ENCODE measurements at places on chromosomes 11 and 22.

- DNase-seq: no peak
Observed at GRCh38 chr11:10727146-10727851, 23.7 kb upstream of the CTR9 start.

DNA sequence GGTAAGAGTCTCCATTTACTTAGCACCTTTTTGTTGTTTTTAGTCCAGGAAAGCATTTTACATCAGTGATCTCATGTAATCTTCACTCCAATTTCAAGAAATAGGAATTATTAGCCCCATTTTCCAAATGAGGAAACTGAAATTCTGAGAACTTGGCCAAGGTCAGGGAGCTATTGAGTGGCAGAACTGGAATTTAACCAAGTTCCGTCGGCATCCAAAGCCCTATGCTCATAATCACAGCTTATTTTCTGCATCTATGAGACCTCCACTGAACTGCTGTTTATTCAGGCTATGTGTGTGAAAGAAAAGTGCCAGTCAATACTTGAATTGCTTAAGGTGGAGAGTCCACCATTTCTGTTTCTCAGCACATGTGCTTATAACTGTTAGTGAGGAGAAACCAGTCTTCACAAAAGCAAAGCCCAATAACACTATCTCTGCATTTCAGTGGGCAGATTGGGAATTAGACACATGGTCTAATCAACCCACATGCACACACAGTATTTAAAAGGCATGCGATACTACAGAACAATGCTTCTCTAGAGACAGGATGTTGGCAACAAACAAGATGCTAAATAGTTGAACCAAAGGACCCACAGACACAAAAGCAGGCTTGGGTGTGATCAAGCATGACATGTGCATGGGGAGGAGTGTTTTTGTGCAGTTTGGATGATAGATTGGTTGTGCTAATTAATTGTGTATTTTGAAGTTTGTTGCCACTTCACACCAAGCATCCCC is 780.6 kb downstream of the OPCML start:
- no peak for DNase-seq

DNA sequence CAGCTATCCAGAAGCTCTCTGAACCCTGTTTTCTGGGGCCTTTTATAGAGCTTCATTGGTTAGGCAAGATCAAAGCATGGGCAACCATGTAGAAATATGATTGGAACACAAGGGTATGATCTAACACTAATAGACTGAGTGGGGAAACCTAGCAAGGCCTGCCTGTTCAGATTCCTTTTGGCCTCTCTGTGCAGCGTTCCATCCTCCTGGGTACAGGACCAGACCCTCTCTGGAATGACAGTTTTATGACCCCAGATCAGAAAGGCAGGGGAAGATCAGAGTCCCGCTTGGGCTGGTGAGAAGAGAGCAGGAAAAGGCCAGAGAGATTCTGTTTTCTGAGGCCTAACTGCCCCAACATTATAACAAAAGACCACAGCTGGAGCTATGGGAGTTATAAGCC is 36.7 kb upstream of the VWA5A start:
- DNase-seq: no peak

GRCh38 chr11:40987776-40988435 is 471.5 kb downstream of the LRRC4C start:
- no peak for DNase-seq

DNA sequence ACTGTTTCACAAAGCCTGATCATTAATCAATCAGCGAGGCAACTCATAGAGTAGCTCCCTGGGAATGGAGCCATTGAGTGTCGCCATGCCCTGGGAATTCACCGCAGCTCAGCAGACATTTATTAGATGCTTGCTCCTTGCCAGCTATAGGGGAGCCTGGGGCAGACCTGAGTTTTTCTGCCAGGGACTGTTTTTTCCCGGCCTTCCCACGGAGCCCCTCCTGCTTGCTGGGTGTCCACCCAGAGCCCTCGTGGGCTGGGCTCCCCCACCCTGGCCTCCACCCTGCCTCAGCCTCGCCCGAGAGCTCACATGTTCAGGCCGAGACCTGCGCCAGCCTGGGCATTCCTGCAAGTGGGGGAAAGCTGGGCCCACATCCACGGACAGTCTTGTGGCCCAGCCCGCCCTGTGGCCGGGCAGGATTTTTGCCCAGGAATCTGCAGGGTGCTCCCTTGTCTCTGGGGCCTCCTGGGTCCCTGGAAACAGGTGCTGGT is 64.9 kb downstream of the SMIM38 start:
- DNase-seq: no peak

- no peak for DNase-seq
Observed at GRCh38 chr11:67450796-67451657, 1.5 kb downstream of the GPR152 start.
